ENCODE measurements at places on chromosomes 6 and 20. TPM values are rescaled to one million over a fixed set of nuclear protein-coding genes. Genes with fewer than 3 reads are reported as not detected.

The DDO gene
- 21.9 TPM for total RNA-seq

The GLO1 gene
- 26.3 TPM for total RNA-seq

The MUC22 gene
- total RNA-seq, result not detected

The ORC3 gene
- 18.3 TPM for total RNA-seq

The GPR63 gene
- total RNA-seq, result 2.4 TPM

The TGM2 gene
- total RNA-seq, result 18.7 TPM

The GPLD1 gene
- 5.2 TPM for total RNA-seq

The UNC93A gene
- total RNA-seq, result not detected

The RAMACL gene
- total RNA-seq, result 1.2 TPM

The ACTL10 gene
- total RNA-seq, result not detected

The MAFB gene
- total RNA-seq, result 25.8 TPM

The UST gene
- total RNA-seq, result 9.0 TPM

GRCh38 chr6:43996618-43997344, 130.5 kb downstream of the MRPL14 start:
- peaks cover 5% of the 10 kb centered on the region for H3K27me3 ChIP-seq
- DNase-seq, result no peak
- H3K4me1 ChIP-seq, result no peaks in the 10 kb centered on the region
- no peaks in the 10 kb centered on the region for H3K36me3 ChIP-seq
- H3K27ac ChIP-seq, result no peak overlapping the region

GRCh38 chr20:62201173-62202082, 18.6 kb downstream of the MTG2 start:
- H3K27ac ChIP-seq, result no peak overlapping the region
- DNase-seq, result no peak
- H3K27me3 ChIP-seq, result no peaks in the 10 kb centered on the region
- no peaks in the 10 kb centered on the region for H3K4me1 ChIP-seq

DNA sequence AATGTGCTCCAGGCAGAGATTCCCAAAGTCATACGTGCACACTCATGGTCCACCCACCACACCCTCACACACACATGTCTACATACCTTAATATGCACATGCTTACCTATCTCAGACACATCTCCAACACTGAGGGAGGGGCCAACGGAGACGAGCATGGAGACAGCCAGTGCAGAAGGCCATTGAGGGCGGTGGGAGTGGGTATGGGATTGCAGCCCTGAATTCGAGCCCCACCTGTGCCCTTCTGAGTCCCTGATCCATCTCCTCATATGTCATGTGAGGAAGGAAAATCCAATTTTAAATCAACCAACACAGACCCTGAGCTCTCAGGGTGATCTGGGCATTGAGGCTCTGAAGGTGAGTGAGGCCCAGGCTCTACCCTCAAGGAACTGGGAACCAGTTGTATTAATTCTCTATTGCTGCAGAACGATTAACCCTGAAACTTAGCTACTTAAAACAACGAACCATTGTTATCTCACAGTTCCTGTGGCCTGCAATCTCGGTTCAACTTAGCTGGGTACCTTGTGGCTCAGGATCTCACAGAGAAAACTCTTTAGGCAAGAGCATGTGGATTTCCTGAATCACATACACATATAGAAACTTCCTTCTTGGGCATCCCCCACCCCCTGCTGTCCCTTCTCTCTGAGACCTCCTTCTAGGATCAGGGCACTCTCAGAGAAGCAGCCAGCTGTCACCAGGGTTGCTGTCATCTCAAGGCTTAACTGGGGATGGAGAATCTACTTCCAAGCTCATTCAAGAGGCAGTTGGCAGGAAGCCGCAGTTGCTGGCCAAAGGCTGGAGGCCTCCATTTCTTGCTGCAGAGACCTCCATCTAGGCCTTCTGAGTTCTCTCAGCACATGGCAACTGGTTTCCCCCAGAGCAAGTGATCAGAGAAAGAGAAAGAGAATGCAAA, 28.3 kb downstream of the GLP1R start:
- H3K4me3 ChIP-seq, result no peak overlapping the region
- no peak overlapping the region for H3K27ac ChIP-seq
- no peak for DNase-seq
- no peaks in the 10 kb centered on the region for H3K4me1 ChIP-seq
- H3K36me3 ChIP-seq, result no peaks in the 10 kb centered on the region
- no peaks in the 10 kb centered on the region for H3K27me3 ChIP-seq

- H3K4me1 ChIP-seq, result no peaks in the 10 kb centered on the region
- DNase-seq, result no peak
- H3K27ac ChIP-seq, result no peak overlapping the region
- no peaks in the 10 kb centered on the region for H3K27me3 ChIP-seq
- no peak overlapping the region for H3K4me3 ChIP-seq
Measured at GRCh38 chr20:24662752-24663365, 193.4 kb downstream of the SYNDIG1 start.

- H3K4me3 ChIP-seq, result no peak overlapping the region
- H3K36me3 ChIP-seq, result no peaks in the 10 kb centered on the region
- DNase-seq, result no peak
- H3K27ac ChIP-seq, result no peak overlapping the region
- H3K4me1 ChIP-seq, result no peaks in the 10 kb centered on the region
- H3K27me3 ChIP-seq, result no peaks in the 10 kb centered on the region
Measured at GRCh38 chr6:126253431-126253830, 86.5 kb upstream of the CENPW start.

GRCh38 chr20:37347891-37348791, 2.2 kb downstream of the SRC start:
- peaks cover 60% of the 10 kb centered on the region for H3K4me1 ChIP-seq
- DNase-seq, result no peak
- H3K27ac ChIP-seq, result peak overlapping the region; percentile 93
- H3K36me3 ChIP-seq, result no peaks in the 10 kb centered on the region

GRCh38 chr6:44923444-44923843, 404.7 kb upstream of the RUNX2 start:
- no peak overlapping the region for H3K27ac ChIP-seq
- H3K4me1 ChIP-seq, result no peaks in the 10 kb centered on the region
- no peak overlapping the region for H3K4me3 ChIP-seq
- no peaks in the 10 kb centered on the region for H3K27me3 ChIP-seq

GRCh38 chr20:2891343-2891742, 18.1 kb downstream of the PTPRA start:
- H3K36me3 ChIP-seq, result no peaks in the 10 kb centered on the region
- H3K4me3 ChIP-seq, result no peak overlapping the region
- H3K27me3 ChIP-seq, result no peaks in the 10 kb centered on the region
- DNase-seq, result no peak
- H3K27ac ChIP-seq, result no peak overlapping the region

- no peak overlapping the region for H3K4me3 ChIP-seq
- H3K36me3 ChIP-seq, result no peaks in the 10 kb centered on the region
- H3K4me1 ChIP-seq, result no peaks in the 10 kb centered on the region
- DNase-seq, result no peak
Measured at GRCh38 chr6:81689580-81689979, 62.9 kb downstream of the TENT5A start.

GRCh38 chr6:80607811-80608391, 501.4 kb downstream of the BCKDHB start:
- no peak overlapping the region for H3K4me3 ChIP-seq
- H3K27me3 ChIP-seq, result no peaks in the 10 kb centered on the region
- no peak overlapping the region for H3K27ac ChIP-seq
- no peaks in the 10 kb centered on the region for H3K4me1 ChIP-seq

GRCh38 chr6:142845143-142845571, 99.8 kb downstream of the HIVEP2 start:
- no peaks in the 10 kb centered on the region for H3K36me3 ChIP-seq
- H3K27me3 ChIP-seq, result no peaks in the 10 kb centered on the region
- H3K4me3 ChIP-seq, result peak overlapping the region; percentile 40
- peaks cover 30% of the 10 kb centered on the region for H3K4me1 ChIP-seq

- peaks cover 5% of the 10 kb centered on the region for H3K4me1 ChIP-seq
- no peaks in the 10 kb centered on the region for H3K36me3 ChIP-seq
- no peak overlapping the region for H3K4me3 ChIP-seq
Measured at GRCh38 chr20:49882171-49882970, 33.0 kb downstream of the SPATA2 start.

GRCh38 chr6:109212683-109213082, 117.4 kb downstream of the CEP57L1 start:
- H3K36me3 ChIP-seq, result no peaks in the 10 kb centered on the region
- no peaks in the 10 kb centered on the region for H3K4me1 ChIP-seq
- H3K4me3 ChIP-seq, result no peak overlapping the region
- no peak for DNase-seq

GRCh38 chr6:1620504-1621069, 10.9 kb downstream of the FOXC1 start:
- H3K4me3 ChIP-seq, result no peak overlapping the region
- no peak overlapping the region for H3K27ac ChIP-seq
- peaks cover 99% of the 10 kb centered on the region for H3K27me3 ChIP-seq
- no peaks in the 10 kb centered on the region for H3K36me3 ChIP-seq

DNA sequence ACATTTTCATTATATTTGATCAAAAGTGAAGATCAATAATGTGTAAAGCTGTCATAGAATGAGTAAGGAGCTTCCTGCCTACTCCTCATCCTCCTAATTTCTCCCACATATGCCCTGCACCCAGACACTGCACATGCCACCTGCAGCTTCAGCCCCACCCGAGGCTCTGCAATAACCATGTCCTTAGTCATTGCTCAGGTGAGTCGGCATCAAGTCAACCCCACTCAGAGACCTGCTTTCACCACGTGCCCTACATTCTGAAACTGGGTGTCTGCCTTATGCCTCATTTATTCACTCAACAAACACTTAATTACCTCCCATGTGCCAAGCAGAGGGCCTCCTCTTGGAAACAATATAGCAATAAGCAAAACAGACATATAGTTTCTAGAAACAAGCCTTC, 15.4 kb upstream of the TNFAIP3 start:
- DNase-seq, result no peak
- H3K27ac ChIP-seq, result peak overlapping the region; percentile 68
- H3K36me3 ChIP-seq, result no peaks in the 10 kb centered on the region
- no peak overlapping the region for H3K4me3 ChIP-seq

DNA sequence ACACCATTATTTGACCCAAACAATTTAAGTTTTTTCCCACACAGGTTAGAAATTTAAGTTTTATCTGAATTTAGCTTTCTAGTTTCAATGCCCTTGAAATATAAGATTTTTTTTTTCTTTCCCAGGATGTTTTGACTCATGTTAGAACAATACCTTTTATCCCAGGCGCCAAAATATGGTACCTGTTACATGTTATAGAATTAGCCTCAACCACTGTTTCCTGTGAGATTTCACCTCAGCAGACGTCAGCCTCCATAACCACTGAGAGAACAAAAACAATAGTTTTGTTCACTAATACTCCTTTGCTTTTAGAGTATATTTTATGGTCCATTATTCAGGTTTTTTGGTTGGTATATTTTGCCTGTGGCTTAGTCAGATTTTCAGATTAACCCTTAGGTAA, 302.9 kb downstream of the CDKAL1 start:
- H3K4me3 ChIP-seq, result no peak overlapping the region
- no peaks in the 10 kb centered on the region for H3K36me3 ChIP-seq
- DNase-seq, result no peak
- no peak overlapping the region for H3K27ac ChIP-seq
- no peaks in the 10 kb centered on the region for H3K4me1 ChIP-seq

DNA sequence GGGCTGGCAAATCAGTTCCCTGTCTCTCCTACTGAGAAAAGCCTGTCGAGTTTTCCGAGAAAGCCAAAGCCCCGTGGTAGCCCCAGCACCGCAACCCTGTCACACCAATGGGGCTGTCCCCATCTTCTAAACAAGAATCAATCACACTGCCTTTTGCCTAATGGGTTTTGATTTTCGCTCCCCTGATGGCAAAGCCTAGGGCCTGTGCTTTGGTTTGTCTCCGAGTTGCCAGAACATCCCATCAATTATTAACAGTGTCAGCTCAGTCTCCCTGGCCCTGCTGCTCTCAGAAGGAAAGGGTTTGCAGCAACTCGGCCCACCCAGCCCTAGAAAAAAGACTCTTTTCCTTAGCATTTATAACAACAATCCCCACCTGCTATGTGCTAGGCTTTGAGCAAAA, 4.2 kb downstream of the KCNB1 start:
- no peaks in the 10 kb centered on the region for H3K4me1 ChIP-seq
- H3K27me3 ChIP-seq, result peaks cover 40% of the 10 kb centered on the region
- H3K36me3 ChIP-seq, result no peaks in the 10 kb centered on the region
- H3K27ac ChIP-seq, result no peak overlapping the region

DNA sequence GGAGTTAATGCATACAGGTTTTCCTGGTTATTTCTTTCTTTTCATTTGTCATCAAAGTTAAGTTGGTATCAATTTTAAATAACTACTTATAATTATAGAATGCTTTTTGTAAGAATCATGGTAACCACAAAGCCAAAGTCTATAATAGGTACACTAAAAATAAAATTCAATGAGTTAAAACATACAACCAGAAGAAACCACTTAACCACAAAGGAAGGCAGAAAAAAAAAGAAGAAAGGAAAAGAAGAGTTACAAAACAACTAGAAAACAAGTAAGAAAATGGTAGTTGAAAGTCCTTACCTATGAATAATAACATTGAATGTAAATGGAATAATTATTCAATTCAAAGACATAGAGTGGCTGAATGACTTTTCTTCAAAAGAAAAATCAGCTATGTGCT, 45.6 kb downstream of the THBS2 start:
- no peaks in the 10 kb centered on the region for H3K27me3 ChIP-seq
- H3K27ac ChIP-seq, result no peak overlapping the region
- H3K4me3 ChIP-seq, result no peak overlapping the region
- peaks cover 8% of the 10 kb centered on the region for H3K4me1 ChIP-seq

DNA sequence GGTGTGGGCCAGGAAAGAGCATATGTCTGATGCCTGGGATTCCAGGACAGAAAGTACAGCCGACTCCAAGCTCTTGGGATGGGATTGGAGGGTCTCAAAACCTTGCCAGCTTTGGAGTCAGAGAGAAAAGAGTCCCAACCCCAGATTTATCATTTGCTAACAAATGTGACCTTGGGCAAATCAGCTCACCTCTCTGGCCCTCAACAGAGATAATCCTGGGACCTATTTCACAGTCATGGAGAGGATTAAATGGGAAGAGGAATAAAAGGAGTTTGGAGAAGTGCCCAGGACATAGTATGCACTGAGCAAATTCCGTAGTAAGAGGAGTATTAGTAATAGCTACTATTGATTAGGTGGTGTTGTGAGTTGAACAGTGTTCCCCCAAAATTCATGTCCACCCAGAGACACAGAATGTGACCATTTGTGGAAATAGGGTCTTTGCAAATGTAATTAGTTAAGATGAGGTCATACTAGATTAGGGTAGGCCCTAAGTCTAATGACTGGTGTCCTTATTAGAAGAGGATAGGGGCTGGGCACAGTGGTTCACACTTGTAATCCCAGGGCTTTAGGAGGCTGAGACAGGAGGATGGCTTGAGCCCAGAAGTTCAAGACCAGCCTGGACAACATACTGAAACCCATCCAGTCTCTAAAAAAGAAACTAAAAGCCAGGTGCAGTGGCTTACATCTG, 17.1 kb downstream of the RIPOR3 start:
- DNase-seq, result no peak
- H3K27me3 ChIP-seq, result no peaks in the 10 kb centered on the region
- peaks cover 11% of the 10 kb centered on the region for H3K4me1 ChIP-seq
- H3K4me3 ChIP-seq, result no peak overlapping the region
- H3K27ac ChIP-seq, result peak overlapping the region; percentile 23

GRCh38 chr20:59027741-59028320, 4.3 kb downstream of the ATP5F1E start:
- no peaks in the 10 kb centered on the region for H3K27me3 ChIP-seq
- no peak for DNase-seq
- H3K36me3 ChIP-seq, result peaks cover 2% of the 10 kb centered on the region
- peaks cover 47% of the 10 kb centered on the region for H3K4me1 ChIP-seq
- H3K4me3 ChIP-seq, result no peak overlapping the region

Data from transverse colon (tissue), 4 donors.